Small intestine (tissue), 16 donors: ENCODE measurements at places on chromosomes 13 and 19. TPM values are rescaled to one million over a fixed set of nuclear protein-coding genes. Genes with fewer than 3 reads are reported as not detected.
A peak's percentile ranks its signal among the peaks of the same experiment; 100 is the strongest.

- no peak for DNase-seq
Measured at GRCh38 chr19:28516415-28516872, 696.5 kb downstream of the UQCRFS1 start.

- DNase-seq, result peak; percentile 91
Measured at GRCh38 chr19:14072535-14073260, at the start of gene MISP3. Gene MISP3, plus strand, starts transcription at chr19:14072786. Its CDS starts 524 bp downstream, at chr19:14073310.

SCAMP4 gene
- 31.3 TPM for polyA plus RNA-seq

DNA sequence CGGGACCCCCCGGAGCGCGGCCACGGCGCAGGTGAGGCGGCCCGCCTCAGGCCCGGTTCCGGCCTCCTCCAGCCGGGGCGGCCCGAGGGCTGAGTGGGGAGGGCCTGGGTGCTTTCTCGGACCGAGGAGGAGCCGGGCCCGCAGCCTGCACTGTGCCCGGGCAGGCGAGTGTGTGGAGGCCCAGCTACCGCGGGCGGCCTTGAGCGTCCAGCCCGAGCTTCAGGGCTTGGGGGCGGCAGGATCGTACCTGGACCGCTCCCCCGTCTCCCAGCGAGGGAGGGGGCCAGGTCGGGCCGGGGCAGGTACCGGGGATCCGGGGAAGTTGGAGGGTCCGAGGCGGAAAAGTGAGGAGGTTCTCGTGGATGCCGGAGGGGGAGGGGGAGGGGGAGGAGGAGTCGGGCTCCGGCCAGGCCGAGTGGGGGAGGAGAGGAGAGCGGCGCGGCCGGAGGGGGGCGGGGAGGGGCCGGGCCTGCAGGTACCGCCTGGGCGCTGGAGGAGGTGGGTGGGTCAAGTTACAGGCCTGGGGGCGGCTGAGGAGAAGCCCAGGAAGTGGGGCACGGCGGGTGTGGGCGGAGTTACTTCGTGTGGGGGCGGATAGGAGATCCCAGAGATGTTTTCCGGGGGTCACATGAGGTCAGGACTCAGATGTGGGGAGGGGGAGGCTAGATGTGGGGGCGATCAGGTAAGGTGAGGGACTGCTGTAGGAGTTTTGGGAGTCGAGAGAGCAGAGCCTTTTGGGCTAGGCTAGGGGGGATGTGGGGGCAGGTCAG lies 545 bp downstream of the NACC1 start:
- DNase-seq, result peak; percentile 30

DNA sequence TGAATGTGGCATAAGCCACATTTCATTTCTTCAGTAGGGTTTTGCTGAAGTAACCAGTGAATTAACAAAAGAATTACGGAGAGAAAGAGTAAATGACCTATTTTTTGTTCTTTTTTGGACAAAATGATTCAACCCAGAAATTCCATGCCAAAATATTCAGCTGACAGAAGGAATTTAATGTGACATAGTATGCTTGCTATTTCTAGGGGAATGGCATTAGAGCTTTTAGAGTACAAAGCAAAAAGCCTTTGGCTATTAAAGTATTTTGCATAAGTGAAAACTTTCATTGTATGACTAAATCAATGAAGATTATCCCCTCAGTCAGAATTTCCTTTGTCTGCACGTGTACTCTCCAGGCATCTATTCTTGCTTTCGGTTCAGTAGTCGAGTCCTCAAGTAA lies 465.3 kb downstream of the COG6 start:
- DNase-seq, result no peak

GRCh38 chr13:29529754-29530153 lies 65.7 kb downstream of the SLC7A1 start:
- DNase-seq, result no peak

GRCh38 chr19:33248104-33248503 lies 22.5 kb upstream of the SLC7A10 start:
- DNase-seq, result no peak

RNF17 gene
- polyA plus RNA-seq, result 0.12 TPM

ZNF493 gene
- polyA plus RNA-seq, result 2.7 TPM

DNA sequence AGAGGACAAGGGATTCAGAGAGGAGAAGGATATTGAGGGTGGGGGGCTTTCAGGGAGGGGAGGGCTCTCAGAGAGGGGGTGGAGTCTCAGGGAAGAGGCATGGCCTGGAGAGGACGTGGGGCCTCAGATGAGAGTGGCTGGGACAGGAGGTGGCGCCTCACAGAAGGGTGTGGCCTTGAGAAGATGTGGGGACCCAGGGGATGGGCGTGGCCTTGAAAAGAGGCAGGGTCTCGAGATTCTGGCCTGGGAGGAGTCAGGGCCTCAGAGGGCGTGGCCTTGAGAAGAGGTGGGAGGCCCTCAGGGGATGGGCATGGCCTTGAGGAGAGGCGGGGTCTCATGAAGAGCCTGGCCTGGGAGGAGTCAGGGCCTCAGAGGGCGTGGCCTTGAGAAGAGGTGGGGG lies 23.7 kb upstream of the TNFSF14 start:
- DNase-seq, result no peak

DNA sequence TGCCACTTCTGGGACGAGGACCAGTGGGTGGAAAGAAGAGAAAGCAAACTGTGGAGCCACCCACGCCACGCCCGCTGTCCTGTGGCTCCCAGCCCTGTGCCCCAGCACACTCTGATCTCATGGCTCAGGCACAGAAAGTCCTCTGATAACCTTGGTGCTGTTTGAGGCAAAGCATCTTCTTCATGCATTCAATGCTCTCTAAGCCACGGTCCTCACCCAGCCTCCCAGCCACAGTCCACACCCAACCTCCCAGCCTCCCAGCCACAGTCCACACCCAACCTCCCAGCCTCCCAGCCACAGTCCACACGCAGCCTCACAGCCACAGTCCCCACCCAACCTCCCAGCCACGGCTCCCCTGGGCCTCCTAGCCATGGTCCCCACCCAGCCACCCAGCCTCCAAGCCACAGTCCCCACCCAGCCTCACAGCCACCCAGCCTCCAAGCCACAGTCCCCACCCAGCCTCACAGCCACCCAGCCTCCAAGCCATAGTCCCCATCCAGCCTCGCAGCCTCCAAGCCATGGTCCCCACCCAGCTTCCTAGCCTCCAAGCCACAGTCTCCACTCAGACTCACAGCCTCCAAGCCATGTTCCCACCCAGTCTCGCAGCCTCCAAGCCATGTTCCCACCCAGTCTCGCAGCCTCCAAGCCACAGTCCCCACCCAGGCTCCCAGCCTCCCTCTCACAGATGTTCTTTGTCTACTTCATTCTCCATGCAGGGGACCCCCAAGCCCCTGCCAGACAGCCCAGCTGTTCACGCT lies 74.9 kb downstream of the SOX1 start:
- no peak for DNase-seq

- peak; percentile 23 for DNase-seq
Measured at GRCh38 chr19:29524201-29524911, 1.4 kb upstream of the VSTM2B start.

DNA sequence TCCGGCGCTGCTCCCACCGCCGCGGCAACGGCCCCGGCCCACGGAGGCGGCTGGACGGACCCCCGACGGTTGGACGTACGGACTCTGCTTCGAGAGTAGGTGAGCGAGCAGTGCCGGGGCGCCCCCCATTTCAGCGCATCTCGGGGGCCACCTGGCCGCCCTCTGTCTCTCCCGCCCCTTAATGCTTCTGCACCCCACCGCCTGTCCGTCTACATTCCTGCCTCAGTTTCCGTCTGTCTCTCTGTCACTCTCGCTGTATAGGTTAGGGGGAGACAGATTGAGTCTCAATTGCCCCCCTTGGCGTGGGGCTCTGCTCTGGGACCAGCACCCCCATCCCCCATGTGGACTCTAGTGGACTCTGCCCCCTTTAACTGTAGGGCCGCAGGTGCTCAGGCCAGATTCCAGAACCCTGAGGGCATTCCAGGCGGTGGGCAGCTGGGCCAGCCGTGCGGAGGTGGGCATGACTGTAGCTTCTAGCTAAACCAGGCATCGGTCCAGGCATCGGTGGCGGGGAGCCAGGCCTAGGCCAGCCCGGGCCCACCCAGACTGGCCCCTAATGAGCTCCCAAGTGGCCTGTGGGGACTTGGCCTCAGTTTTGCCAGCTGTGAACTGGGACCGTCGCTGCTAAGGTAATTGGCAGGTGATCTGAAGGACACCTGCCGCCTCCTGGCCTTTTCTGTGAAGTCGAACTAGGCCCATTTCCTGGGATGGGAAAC lies 373 bp downstream of the TNFAIP8L1 start:
- peak; percentile 52 for DNase-seq

GRCh38 chr13:56102641-56103040 lies 1038.1 kb upstream of the PRR20A start:
- DNase-seq, result no peak

ZNF534 gene
- polyA plus RNA-seq, result not detected

GRCh38 chr19:33186431-33187182 lies 7.5 kb upstream of the LRP3 start:
- DNase-seq, result no peak

KPNA3 gene
- 14.3 TPM for polyA plus RNA-seq

POU2F2 gene
- polyA plus RNA-seq, result 2.1 TPM

GNA15 gene
- 2.1 TPM for polyA plus RNA-seq

DNA sequence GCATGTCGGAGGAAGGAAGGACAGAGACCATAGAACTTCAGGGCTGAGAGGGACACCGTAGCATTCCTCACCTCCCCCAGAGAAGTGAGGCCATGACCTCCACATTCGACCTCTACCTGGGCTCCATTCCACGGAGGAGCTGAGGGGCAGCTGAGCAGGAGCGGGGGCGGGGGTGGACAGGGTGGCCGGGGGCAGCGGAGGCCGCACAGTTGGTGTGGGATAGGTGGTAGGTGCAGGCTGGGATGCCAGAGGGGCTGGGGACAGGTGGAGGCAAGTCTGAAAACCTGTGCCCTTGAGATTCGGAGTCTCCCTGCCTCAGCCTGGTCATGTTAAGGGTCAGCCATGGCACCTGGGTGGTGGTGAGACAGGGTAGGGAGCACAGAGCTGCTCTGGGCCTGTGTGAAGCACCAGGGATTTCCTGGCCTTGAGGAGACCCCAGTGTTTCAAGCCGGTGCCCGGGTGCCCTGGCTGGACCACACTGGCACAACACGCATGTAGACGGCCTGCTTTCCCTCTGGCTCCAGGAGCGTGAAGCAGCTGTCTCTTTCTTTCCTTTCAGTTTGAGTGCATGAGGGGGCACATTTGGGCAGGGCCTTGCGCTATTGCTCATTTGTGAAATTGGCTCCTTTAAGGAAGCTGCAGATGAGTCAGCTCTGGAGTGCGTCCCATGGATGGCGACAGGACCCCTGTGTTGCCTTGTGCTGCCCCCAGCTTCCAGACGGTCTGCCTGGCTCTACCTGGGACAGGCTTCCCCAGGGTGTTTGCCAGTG lies 51.8 kb downstream of the TSSK6 start:
- DNase-seq, result peak; percentile 17

GRCh38 chr13:73608711-73609485 lies 525.3 kb downstream of the KLF12 start:
- no peak for DNase-seq

DNA sequence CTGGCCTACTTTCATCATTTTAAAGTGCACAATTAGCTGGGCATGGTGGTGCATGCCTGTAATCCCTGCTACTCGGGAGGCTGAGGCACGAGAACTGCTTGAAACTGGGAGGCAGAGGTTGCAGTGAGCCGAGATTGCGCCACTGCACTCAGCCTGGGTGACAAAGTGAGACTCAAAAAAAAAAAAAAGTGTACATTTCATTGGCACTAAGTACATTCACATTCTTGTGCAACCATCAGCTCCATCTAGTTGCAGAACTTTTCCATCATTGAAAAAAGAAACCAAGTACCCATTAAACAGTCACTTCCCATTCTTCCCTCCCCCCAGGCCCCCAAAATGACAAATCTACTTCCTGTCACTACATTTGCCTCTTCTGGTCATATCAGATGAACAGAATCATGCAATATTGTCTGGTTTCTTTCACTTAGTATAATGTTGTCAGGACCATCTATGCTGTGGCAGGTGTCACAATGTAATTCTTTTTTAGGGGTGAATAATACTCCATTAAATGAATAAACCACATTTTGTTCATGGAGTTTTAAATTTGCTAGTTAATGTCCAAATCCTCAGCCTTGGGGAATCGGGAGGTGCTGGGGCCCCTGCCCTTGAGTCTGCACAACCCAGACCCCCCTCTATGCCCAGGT lies 7.4 kb upstream of the SIGLEC11 start:
- DNase-seq, result no peak

- no peak for DNase-seq
Measured at GRCh38 chr19:4707956-4708650, 15.5 kb downstream of the DPP9 start.

GRCh38 chr13:36157480-36157879 lies 26.3 kb upstream of the DCLK1 start:
- no peak for DNase-seq

DNA sequence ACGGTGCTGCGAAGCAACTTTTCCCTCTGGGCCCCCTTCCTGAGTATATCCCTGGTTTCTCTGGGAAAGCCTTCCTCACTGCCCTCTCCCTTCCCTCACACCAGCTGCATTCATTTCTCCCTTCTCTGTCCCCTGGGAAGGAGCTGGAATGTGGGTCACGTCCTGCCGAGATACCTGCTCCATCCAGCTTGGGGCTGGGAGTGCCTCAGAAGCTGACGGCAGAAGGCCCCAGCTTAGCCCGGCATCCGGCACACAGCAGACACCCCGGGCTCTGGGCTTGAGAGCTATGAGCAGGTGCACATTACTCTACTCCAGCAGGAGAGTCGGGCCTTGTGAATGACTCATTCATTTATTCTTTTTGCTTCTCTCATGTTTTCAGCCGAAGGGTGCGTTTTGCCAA lies 170.6 kb downstream of the TEX29 start:
- no peak for DNase-seq

IGFL3 gene
- polyA plus RNA-seq, result not detected

- DNase-seq, result no peak
Measured at GRCh38 chr19:58578012-58578925, 5.1 kb upstream of the MZF1 start.

DNA sequence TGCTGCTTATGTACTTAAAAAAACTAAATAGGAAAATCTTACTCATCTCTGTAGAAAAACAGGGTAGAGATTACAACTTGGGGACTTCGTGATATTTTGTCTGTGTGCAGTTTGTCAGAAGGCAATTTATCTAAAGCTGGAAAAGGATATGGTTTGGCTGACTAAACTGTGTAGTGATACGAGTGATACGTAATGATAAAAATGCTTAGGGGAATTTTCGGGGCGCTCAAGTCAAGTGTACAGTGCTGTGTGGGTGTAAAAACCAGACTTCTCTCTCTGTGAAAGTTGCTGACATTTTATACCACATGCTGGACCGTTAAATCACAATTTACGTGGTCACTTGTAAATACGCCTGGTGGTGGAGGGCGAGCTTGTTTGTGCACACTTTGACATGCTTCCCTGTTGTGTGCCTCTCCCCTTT lies 221.7 kb downstream of the KCNRG start:
- no peak for DNase-seq

LSR gene
- polyA plus RNA-seq, result 136 TPM

CEACAM16 gene
- not detected for polyA plus RNA-seq

GDF15 gene
- 41.5 TPM for polyA plus RNA-seq
